ENCODE measurements at places on chromosomes 1 and 21.

DNA sequence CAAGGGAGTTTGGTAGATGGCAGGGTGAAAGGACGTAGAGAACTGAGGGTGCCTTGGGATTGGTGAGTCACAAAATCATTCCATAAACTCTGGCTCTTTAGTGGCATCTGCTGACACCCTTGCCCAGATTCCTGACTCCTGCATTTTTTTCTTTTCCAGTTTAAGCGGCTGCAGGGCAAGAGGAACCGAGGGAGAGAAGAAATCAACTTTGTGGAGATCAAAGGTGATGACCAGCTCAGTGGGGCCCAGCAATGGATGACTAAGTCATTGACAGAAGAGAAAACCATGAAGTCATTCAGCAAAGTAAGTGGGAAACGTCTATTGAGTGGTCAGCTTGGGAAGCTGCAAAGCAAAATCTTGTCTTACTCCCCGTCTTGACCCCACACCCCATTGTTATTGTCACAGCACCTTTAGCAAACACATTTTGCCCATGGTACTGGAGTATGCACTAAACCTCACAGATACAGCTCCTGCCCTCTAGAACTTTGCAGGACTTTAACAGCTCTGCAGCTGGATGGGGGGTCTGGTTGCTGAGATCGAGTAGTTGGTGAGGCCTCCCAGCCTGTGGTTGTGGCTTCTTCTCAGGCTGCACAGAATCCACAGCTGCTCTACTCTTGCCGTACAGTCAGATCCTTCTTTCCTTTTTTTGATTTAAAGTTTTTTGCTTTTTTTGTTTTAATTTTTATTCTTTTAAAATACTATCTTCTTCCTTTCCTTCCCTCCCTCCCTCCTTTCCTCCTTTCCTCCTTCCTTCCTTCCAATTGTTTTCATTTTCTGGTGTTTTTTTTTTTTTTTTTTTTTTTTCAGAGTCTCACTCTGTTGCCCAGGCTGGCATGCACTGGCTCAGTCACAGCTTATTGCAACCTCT, 21.9 kb downstream of the SH2D2A start:
- no peak for DNase-seq

- DNase-seq, result peak; percentile 29
These were observed 31.7 kb downstream of the AK5 start for GRCh38 chr1:77313491-77313890.

GRCh38 chr1:18955131-18955440, 1.4 kb downstream of the IFFO2 start:
- DNase-seq, result peak; percentile 41

GRCh38 chr1:171963762-171964161, 122.5 kb downstream of the DNM3 start:
- DNase-seq, result no peak

- peak; percentile 29 for DNase-seq
These were observed 52.2 kb downstream of the PLA2G4A start for GRCh38 chr1:186880982-186881381.

DNA sequence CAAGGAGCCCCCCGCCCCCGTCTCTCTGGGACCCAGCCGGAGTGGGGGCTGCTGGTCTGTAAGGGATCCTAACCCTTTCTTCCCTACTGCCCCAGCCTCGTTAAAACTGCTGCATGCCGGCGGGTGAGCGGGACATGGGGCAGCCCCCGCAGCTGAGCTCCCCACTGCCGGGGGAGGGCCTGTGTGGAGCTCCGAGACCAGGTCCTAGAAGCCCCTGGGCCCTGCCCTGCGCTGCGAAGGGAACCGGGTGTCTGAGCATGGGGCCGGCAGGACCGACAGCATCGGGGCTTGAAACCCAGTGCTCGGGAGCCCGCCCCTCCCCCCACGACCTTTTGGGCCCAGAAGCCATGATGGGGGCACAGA, 9.2 kb upstream of the COL6A1 start:
- DNase-seq, result no peak

- DNase-seq, result no peak
These were observed 32.7 kb downstream of the SUSD4 start for GRCh38 chr1:223331301-223331700.

GRCh38 chr1:66671455-66671854, 80.8 kb upstream of the DYNLT5 start:
- DNase-seq, result no peak

DNA sequence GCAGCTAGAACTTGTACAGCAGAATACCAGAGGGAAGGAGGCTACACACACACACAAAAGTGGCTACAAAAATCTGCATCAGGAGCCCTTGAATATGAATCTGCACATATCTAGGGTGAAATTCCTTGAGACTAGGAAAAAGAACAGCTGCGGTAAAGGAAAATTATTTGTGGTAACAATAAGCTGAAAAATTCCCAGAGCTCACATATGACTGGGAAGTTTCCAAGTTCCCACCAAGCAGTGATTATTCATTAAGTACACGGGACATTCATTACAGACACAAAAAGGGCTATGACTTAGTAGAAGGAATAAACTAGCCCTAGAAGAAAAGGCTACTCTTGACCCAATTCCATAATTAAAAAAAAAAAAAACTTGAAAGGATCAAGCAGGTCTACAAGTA, 149.5 kb upstream of the BACE2 start:
- no peak for DNase-seq

DNA sequence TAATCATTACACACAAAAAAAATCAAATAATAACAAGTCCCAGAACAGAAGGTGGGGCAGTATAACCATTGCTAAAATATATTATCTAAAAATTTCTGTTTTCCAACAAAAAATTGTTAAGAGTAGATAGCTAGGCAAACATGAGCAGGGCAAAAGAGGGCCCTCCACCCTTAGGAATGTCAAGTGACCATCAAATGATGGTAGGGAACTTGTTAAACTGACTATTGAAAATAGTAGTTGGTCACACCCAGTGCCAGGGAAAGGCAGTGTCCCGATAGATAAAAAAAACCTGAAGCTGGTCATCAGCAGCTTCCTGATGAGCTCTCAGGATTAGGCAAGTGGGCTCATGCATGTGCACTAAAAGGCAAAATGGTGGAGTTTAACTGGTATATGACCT, 18.4 kb upstream of the COP1 start:
- no peak for DNase-seq

DNA sequence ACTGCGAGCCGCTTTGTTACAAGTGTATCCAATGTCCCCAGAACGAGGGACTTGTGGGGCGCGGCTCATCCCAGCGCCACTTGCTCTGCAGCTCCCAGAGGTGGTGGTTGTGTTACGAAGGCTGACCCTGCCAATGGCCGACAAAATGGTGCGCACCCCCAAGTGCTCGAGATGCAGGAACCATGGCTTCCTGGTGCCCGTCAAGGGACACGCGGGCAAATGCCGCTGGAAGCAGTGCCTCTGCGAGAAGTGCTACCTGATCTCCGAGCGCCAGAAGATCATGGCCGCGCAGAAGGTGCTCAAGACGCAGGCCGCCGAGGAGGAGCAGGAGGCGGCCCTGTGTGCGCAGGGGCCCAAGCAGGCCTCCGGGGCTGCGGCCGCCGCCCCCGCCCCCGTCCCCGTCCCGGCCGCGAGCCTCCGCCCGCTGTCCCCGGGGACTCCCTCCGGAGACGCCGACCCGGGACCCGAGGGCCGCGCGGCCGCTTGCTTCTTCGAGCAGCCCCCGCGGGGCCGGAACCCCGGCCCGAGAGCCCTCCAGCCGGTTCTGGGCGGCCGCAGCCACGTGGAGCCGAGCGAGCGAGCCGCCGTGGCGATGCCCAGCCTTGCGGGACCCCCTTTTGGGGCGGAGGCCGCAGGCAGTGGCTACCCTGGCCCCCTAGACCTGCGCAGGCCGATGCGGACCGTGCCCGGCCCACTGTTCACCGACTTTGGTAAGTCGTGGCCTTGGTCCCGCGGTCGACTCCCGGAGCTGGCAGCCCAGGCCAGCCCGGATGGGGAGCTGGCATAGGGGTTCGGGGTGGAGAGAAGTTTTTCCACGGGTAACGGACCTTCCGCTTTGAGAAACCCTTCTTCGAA, at the start of gene DMRTB1:
TSS of gene DMRTB1 (plus strand) at position 79 of the 855 bp plus-strand sequence. CDS start at position 134, 55 bp downstream.
- no peak for DNase-seq

DNA sequence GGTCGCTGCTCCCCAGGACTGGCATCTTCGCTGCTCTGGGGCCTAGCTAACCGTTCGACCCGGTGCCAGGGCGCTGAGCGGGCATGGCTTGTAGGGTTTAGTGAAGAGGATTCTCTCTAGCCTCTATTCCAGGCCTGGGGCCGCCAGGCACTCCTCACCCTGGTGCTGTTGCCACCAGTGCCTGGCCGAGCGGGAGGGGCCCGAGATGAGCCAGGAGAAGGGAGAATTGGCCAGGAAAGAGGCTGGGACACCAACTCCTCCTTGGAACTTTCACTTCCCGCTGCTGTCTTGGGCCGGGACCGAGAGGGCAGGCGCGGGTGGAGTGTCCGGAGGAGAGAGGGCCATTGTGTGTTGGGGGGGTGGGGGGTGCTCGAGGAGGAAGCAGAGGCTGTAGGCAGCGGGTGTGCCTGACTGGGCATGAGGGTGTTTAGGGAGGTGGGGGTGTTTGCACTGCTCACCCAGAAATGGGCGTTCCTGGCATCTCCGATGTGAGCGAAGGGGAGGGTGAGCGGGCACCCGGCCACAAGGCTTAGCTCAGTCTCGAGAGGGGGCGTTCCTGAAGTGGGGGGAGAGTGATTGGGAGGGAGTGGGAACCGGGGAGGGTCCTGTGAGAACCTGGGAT, 772 bp downstream of the ADAM15 start:
- DNase-seq, result peak; percentile 61

GRCh38 chr21:26967062-26967913, at the start of gene ADAMTS5:
Gene ADAMTS5, minus strand, starts transcription at chr21:26967088. Its CDS starts 697 bp downstream, at chr21:26966391.
- DNase-seq, result peak; percentile 69

DNA sequence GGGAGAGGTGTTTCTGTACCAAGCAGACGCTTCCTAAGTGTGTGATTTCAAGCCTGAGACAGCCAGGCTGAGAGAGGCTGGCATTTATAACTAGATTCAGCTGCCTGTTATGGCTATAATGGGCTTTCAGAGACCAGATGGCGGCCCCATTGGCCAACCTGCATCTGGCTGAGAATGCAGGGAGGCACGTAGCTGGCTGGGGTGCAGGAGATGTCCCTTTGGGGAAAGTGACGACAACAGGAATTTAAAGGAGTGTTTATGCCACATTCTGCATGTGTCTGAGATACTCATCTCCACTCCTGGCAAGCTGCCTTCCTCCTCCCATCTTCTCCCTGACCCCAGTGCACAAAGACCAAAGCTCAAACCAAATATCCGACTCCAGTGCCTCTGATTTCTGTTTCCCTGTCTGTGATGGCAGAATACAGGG, 21.3 kb upstream of the CCDC190 start:
- DNase-seq, result no peak

- no peak for DNase-seq
These were observed 45.1 kb downstream of the MAP3K7CL start for GRCh38 chr21:29175408-29176134.

GRCh38 chr1:228350831-228351781, 55.5 kb downstream of the TRIM11 start:
- no peak for DNase-seq

DNA sequence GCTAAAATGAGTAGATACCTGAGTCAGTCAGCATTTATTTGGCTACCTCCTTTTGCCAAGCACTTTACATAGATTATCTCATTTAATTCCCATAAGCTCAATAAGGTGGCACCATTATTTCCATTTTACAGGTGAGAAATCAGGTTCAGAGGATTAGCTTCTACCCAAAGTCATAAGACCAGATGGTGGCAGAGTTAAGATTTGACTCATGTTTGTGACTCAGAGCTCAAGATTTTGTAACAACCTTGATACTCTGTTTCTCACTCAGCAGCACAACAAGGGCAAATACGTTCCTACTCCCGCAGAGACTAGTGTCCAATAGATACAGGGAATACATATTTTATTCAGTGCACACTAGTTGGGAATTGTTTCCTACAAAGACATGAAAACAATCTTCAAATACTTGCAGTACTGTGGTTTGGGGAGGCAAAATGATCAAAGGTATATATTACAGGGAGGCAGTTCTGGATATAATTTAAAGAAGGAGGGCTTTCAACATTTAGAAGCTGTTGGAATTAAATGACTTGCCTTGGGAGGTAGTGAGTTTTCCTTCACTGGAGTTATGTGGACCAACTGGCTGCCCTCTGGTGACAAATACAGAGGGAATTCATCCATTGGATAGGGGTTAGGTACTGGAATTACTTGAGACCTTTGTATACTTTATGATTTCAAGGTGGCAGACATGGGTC, 3.6 kb downstream of the LEPR start:
- peak; percentile 84 for DNase-seq

- no peak for DNase-seq
These were observed 2.3 kb downstream of the FUBP1 start for GRCh38 chr1:77976433-77977076.

- no peak for DNase-seq
These were observed 25.3 kb upstream of the BTG2 start for GRCh38 chr1:203280061-203280460.

DNA sequence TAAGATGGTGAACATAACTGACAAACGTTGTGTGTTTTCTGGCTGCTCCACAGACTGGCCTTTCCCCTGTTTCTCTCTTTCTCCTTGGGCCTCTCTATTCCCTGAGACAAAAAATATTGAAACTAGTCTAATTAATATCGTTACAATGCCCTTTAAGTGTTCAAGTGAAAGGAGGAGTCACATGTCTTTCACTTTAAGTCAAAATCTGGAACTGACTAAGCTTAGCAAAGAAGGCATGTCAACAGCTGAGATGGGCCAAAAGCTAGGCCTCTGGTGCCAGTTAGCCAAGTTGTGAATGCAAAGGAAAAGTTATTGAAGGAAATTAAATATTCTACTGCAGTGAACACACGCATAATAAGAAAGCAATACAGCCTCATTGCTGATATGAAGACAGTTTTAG, 32.2 kb upstream of the FCRL3 start:
- DNase-seq, result no peak

DNA sequence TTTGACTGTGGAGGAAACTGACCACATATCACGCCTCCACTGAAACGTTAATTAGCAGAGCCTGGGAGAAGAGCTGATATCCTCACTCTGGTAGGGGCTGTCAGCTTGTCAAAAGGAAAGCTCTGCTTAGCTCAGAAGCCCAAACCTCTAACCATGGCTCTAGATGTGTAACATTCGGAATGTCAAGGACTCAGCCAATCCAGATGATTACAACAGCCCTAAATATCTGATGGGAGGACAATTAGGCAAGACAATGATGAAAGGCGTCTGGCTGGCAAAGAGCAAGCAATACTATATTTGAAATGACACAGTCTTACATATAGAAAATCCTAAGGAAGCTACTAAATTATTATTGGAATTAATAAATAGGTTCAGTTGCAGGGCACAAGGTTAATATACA, 45.7 kb upstream of the COX20 start:
- no peak for DNase-seq

DNA sequence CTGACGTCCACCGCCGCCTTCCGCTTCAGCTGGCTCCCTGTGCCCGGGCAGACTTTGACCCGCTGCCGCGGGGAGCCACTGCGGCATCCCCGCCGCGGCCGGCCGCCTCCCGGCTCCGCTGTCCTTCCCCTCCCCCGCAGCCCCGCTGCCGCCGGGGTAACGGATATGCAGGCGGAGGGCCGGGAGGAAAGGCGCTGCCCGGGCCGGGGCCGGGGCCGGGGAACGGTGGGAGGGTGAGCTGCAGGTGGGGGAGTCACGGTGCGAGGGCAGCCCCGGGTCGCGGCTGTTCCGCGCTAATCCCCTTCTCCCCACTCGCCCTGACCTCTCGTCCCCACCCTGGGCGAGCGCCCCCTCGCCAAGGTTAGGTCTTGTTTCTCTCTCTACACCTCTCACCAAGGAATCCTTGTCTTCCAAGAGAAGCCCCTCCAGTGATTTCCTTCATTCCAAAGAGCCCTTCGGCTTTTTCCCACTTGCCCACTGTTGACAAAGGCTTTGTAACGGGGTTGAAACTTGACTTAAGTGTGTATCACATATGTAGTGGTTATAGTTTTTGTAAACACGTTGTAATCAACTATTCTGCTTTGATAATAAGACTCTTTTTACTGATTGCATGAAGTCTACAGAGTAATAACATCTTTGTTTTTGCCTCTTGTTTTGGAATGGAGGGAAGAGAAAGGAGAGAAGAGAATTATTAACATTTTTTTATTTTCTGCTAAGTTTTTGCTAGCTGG, 669 bp downstream of the XPR1 start:
- peak; percentile 59 for DNase-seq

All from suppressor macrophage treated with lipopolysaccharide for 4 hours (primary cell).